ENCODE measurements at places on chromosomes 5 and 9.
A peak's percentile ranks its signal among the peaks of the same experiment; 100 is the strongest.

GRCh38 chr5:67319935-67320725 is 123.5 kb upstream of the CD180 start:
- DNase-seq = peak; percentile 14

- DNase-seq = no peak
Observed at GRCh38 chr5:18197734-18198133, 563.5 kb downstream of the TAF11L14 start.

DNA sequence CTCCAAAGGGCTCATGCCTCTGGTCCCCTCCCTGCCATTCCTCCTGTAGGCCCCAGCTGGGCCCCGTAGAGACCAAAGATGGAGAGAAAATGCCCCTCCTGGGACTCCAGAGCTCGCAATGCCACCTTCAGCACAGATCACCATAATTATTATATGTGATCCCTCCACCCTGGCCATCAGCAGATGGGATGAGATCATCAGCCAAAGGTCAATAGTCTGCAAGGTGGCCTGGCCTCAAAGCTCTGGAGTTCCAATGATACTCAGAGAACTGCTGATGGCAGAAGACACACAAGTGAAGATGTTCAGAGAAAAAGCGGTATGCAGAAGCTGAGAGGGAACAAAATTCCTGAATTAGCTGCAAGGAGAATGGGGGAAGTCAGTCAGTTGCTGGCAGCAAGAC is 5.0 kb downstream of the RPP25L start:
- DNase-seq = no peak

GRCh38 chr9:73805111-73805510 is 653.4 kb downstream of the ANXA1 start:
- DNase-seq = no peak
